ENCODE measurements at places on chromosomes 11 and 22.

GRCh38 chr11:115194802-115195110, 309.5 kb downstream of the CADM1 start:
- no peak for DNase-seq

DNA sequence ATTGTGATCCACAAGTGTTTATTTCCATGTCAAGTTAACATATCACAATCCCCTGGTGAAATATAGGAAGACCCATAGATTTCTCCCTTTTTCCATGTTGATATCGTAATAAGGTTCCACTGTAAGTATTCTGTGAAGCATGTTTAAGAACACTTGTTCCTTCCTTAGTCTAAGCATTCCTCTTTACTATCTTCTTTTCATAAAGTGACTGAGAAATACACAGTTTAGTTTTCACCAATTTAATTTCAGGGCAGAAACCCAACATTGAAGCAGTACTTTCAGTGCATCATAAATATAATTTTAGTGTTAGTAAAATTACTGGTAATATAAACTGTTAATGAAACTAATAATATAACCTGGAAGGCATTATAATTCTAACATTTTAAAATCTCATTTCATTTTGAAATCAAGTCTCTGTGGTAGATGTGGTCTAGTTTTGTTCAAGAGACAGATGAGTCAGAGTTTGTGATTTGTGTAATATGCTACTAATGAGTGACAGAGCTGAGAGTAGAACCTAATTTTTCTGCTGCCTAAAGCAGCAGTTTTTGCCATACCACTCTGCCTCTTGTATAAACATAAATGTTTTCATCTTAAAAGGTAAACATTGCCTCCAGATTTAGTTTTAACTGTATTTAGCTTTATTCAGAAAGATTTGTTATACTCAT, 79.4 kb downstream of the ATM start:
- DNase-seq = no peak

GRCh38 chr22:36540867-36541642, 12.1 kb upstream of the EIF3D start:
- no peak for DNase-seq

- no peak for DNase-seq
Observed at GRCh38 chr11:95547976-95548375, 241.6 kb downstream of the FAM76B start.

- DNase-seq = no peak
Observed at GRCh38 chr11:19228968-19229367, 11.8 kb downstream of the E2F8 start.

DNA sequence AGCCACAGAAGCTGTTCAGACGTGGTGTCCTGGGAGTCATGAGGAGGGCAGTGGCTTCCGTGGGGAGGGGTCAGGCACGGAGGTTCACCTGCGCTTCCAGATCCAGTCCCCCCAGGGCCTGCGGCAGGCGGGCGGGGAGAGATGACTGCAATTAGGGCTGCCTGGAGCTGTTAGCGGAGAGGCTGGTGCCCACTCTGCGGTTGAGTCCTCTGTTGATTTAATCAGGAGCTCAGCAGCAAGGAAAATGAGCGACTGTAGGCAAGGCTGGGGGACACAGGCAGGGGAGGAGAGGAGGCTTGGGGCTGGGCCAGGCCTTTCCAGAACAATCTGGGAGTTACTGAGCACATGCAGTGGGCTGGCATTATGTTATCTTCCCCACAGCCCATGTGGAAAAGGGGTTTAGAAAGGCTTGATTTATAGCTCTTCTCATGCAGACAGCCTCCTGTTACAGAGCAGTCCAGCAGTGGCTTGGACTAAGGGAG, 13.1 kb downstream of the PLCB3 start:
- no peak for DNase-seq

- DNase-seq = peak; percentile 50
Observed at GRCh38 chr22:19143967-19144400, 467 bp downstream of the ESS2 start.

GRCh38 chr11:15716550-15716949, 601.8 kb downstream of the INSC start:
- DNase-seq = no peak

- DNase-seq = no peak
Observed at GRCh38 chr22:49752598-49753091, 75.0 kb downstream of the BRD1 start.

- no peak for DNase-seq
Observed at GRCh38 chr11:96125400-96125799, 201.5 kb upstream of the MTMR2 start.

- no peak for DNase-seq
Observed at GRCh38 chr22:32469799-32470212, 4.8 kb upstream of the FBXO7 start.

- DNase-seq = no peak
Observed at GRCh38 chr11:131041331-131042040, 125.2 kb upstream of the SNX19 start.

GRCh38 chr11:114799476-114799875, 121.1 kb downstream of the NXPE2 start:
- no peak for DNase-seq

DNA sequence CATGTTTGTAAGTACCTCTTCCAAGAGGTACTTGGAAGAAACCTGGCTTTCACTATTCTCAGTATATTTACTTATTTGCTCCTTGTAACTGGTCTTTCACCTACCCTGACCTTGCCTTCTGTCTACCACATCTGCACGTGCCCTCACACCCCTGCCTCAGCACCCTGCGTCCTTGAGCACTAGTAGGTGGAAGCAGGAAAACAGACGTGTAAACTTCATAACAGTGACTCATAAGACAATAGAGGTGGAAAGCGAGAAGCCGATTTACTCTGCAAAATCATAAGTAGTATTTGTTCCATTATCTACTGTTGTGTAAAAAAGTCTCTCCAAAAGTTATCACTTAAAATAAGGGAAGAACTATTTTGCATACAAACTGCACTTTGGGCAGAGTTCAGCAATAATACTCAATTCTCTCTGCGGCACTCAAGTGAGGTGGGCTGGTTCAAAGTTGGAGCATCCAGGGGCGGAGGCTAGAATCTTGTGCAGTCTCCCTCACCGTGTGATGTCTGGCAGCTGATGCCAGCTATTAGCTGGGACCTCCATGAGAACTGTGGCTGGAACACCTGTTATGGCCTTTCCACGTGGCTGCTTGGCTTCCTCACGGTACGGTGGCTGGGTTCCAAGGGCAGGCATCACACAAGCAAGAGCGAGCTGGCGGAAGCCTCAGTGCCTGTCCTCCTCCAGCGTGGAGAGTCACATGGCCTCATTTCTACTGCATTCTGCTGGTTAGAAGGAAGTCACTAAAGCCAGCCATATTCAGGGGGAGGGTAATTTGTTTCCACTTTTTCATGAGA, 30.4 kb downstream of the PACS1 start:
- peak; percentile 80 for DNase-seq

Data from activated naive CD4-positive, alpha-beta T cell treated with anti-CD3 and anti-CD28 coated beads for 36 hours (primary cell).